Mesothelial cell of epicardium (in vitro differentiated cells): ENCODE measurements at places on chromosomes 16 and 17.

GRCh38 chr16:73997340-73997711 lies 299.3 kb upstream of the PSMD7 start:
- no peak for DNase-seq

DNA sequence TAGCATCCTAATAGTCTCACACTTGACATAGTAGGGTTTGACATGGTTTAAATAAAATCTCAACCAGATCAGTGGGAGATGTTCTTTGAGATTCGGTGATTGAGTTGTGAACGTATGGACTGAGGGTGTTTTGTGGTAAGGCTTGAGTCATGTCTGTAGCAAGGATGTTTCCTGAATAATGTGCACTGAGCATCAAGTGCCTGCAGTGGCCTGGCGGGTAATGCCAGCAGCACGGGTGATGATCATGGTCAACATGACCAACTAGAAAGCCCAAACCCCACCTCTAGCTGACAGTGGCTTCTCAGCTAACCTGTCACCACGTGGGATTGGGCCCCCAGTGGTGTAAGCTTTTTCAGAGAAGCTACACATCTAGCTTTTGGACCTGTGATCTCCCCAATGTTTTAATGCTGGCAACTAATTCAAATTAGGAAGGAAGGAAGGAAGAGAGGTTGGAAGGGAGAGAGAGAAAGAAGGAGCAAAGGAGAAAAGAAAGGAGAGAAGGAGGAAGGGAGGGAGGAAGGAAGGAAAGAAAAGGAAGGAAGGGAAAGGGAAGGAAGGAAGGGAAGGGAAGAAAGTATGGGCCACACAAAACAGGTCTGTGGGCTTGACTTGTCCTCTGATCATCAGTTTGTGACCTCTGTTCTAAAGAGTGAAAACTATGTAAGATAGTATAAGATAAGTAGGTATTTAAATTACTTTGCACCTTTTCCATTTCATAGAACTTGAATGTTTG lies 55.4 kb downstream of the WWOX start:
- no peak for DNase-seq

- DNase-seq = no peak
These were observed 141.2 kb downstream of the CMIP start for GRCh38 chr16:81585785-81586184.

- no peak for DNase-seq
These were observed 5.3 kb downstream of the MPP2 start for GRCh38 chr17:43901861-43902589.

- DNase-seq = no peak
These were observed 275.2 kb upstream of the RBFOX1 start for GRCh38 chr16:7057458-7057857.

GRCh38 chr16:19285431-19285830 lies at the start of gene CLEC19A:
TSS of gene CLEC19A (plus strand) at chr16:19285731. CDS start at chr16:19285852, 121 bp downstream.
- DNase-seq = no peak

GRCh38 chr17:47190243-47190642 lies 1.1 kb upstream of the CDC27 start:
- no peak for DNase-seq

DNA sequence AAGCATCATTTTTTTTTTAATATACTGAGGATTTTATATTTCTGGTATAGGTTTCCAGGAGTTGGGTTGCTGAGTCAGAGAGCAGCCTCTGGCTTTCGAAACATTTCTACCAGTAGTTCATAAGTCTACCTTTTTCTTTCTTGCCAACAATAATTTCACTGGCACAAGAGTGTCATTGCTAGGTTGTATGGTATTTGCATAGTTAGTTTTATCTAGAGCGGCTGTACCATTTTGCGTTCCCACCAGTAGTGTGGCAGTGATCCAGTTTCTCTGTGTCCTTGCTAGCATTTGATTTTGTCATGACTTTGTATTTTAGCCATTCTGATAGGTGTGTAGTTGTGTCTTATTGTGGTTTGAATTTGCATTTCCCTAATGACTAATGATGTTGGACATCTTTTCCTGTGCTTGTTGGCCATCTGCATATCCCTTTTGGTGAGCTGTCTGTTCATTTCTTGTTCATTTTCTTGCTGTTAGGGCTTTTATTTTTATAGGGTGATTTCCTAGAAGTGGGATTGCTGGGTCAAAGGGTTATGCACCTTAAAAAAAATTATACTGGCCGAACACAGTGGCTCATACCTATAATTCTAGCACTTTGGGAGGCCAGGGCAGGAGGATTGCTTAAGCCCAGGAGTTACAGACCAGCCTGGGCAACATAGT lies 39.9 kb downstream of the SNX29 start:
- no peak for DNase-seq

DNA sequence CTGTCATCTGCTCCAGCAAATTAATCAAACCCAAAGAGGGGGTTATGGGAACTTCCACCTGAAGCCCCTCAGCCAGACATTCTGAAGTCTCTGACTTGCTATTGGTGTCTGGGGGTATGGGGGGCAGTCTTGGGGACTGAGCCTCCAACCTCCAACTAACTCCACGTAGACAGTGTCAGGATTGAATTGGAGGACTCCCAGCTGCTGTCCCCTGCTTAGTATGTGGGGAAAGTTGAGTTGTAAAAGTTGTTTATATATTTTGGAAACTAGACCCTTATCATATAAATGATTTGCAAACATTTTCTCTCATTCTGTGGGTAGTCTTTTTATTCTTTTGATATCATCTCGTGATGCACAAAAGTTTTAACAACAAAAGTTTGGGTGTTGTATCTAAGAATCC lies 689.2 kb downstream of the WWOX start:
- no peak for DNase-seq

GRCh38 chr16:74887084-74887483 lies 97.8 kb downstream of the WDR59 start:
- DNase-seq = no peak

GRCh38 chr17:76191896-76192295 lies 48.4 kb downstream of the RNF157 start:
- no peak for DNase-seq

GRCh38 chr17:17698869-17699351 lies 17.7 kb downstream of the RAI1 start:
- no peak for DNase-seq

DNA sequence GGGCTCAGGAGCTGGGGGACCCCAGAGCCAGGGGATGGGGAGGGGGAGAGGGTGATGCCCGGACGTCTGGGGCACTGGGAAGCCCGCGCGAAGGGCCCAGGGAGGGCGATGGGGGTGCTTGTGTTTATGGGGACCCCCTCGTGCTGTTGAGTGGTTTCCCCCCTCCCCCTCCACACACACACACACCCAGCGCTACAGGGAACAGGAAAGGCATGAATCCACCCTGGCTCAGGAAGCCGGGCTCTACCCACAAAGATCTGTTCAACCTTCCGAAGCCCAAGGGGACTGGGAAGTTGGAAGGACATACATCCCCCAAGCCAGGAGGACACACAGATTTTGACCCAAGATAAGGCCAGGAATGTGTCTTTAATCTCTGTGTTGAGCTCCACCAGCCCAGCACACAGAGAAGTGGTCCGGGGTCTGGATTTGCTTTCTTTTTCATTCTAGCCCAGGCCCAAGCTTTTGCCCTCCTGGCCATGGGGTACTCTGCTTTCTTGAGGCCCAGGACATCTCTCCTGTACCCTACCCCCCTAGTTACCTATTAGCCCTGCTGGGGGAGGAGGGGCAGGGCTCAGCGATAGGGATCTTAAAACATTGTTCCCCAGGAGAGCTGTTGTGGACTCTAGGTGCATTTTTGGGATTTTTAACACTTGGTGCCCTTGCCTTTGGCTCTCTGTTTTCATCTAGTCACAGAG lies 1.2 kb downstream of the UBALD2 start:
- no peak for DNase-seq
